ENCODE measurements at places on chromosomes 4 and X. TPM values are rescaled to one million over a fixed set of nuclear protein-coding genes. Genes with fewer than 3 reads are reported as not detected.

Gene TCEAL8
- total RNA-seq, result 53.3 TPM

Gene ETDA
- total RNA-seq, result not detected

Gene P2RY4
- 0.16 TPM for total RNA-seq

Gene CPLX1
- total RNA-seq, result 5.6 TPM

Gene RAB41
- not detected for total RNA-seq

Gene SULT1B1
- total RNA-seq, result 0.99 TPM

Measured in left cardiac atrium (tissue), 4 donors.